ENCODE measurements at places on chromosomes 1 and 21.

GRCh38 chr21:14675774-14676530, 129.8 kb upstream of the SAMSN1 start:
- no peak for DNase-seq

DNA sequence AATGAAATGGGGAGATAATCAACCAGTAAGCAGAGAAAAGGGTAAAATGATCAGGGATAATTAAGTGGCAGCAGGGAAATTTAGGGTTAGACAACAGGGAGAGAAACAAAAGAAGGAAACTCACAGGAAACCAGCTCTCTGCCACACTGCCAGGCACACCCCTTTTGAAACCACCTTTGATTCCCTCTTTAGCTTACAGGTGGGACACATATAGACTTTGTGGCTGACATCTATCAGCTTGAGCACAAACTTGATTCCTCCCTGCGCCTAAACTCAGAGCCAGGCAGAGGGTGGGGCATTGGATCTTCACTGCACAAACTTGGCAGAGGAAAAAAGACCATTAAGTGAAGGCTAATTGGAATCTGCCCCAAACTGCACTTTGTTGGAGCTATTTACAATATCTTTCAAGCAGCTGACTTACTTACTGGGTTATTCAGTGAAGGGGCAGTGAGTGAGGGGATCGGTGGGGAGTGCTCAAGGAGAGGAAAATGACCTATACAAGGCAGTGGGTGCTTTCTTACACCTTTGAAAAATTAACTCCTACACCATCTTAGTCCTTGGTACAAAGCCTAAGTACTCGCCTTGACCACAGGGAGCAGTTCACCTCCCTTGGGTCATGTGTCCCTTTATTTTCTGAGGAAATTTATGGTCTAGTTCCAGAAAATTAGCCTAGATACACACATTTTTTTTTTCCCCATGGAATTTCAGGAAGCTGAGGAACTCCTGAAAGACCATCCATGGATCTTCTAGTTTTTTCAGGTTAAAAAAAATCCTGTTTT, 60.2 kb downstream of the PBX1 start:
- no peak for DNase-seq

DNA sequence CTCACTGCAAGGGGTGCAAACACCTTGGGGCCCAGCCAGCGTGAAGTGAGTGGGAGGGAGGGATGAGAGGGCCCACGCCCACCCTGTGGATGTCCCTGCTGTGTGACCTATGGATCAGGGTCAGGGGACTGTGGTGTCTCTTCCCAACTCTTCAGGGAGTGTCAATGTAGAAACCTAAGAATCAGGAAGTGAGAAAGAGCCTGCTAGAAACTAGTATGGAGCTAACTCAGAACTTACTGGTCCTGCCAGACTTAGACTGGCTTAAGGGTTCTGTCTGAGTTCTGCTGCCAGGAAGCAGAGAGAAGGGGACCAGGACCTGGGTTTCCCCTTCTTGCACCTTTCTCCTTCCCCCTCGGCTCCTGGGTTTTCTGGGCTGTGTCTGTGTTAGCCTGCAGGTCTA, 1.8 kb upstream of the IL10 start:
- no peak for DNase-seq

DNA sequence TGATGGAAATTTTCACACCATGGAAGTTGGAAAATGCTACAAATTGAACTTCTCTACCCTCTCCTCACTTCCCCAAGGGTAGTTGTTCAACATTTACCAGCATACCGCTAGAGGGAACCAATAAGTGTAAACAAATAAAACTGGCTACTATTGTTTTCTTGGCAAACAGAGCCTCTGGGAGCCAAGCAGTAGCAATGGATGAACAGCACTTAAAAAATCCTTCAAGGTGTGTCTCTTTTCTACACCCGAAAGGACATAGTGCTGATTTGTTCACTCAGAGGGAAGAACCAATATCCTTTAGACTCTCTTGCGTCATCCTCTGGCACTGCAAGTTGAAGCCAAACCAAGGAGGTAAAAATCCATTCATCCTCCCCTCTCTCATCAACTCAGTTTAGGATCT, 161.5 kb downstream of the TBX15 start:
- no peak for DNase-seq

DNA sequence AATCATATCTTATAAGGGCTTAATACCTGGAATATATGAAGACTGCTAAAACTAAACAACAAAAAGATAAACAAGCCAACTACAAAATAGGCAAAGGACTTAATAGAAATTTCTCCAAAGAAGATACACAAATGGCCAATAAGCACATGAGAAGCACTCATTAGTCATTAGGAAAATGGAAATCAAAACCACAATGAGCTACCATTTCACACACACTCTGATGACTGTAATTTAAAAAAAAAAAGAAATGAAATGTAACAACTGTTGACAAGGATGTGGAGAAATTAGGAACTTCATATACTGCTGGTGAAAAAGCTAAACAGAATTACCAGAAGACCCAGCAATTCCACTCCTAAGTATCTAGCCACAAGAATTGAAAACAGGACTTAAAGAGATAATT, 374.2 kb upstream of the ZP4 start:
- no peak for DNase-seq

Measured in stimulated activated CD4-positive, alpha-beta T cell treated with anti-CD3 and anti-CD28 coated beads, Interleukin-15, amount 100 ng/mL, for 1 hour (primary cell).